HS-27A (cell line): ENCODE measurements at places on chromosomes 16 and 17.

GRCh38 chr16:47956916-47957315 lies 198.9 kb downstream of the ABCC12 start:
- no peak for DNase-seq

DNA sequence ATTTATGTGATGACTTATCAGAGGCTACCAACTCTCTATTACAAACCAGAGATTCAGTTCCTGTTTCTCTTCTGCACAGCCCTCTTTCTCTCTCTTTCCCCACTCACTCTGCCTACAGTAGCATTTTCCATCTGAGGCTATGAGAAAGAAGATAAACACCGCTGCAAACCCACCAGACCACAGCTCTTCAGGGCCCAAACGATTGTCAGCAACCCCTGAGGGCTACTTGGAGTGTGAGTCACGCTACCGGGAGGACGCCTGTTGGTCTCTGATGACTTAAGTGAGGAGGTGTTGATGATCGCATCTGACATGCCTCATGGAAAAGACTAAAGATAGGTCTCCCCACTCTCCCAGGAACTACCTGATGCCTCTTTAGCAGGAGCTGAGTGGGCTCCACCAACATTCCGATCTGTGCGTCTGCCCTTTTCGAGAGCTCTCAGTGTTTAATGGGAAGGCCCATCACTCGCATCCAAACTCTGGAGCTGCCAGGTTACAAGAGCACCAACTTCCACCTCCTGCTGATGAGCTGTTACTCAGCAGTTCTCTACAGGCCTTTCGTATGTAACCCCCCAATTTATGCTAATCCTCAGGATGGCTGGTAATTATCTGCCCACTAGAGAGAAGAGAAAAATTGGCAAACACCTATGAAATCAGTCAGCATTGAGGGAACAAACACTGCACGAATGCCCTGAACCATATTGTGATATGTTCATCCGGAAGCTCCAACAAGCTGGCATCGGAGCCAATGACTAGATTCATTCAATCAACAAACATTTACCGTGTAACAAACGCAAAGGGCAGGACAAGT lies 9.2 kb downstream of the GRIN2A start:
- DNase-seq, result no peak

DNA sequence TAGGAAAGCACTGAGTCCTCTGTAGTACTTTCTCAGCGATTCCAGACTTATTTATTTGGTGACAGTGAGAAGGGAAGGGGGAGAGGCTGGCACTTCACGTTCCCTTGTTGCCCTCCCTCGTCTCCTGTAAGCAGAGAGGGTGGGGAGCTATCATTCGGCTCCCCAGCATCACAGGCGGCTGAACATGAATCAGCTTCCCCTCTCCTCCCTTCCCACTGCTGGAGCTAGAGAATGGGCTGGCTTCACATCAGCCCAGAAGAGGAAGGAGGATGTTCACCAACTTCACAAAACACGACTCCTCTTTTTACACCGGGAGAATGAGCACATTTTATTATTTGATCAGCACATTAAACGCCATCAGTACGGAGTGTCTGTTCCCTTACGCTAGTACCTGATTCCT lies 6.7 kb upstream of the CMIP start:
- DNase-seq, result no peak

DNA sequence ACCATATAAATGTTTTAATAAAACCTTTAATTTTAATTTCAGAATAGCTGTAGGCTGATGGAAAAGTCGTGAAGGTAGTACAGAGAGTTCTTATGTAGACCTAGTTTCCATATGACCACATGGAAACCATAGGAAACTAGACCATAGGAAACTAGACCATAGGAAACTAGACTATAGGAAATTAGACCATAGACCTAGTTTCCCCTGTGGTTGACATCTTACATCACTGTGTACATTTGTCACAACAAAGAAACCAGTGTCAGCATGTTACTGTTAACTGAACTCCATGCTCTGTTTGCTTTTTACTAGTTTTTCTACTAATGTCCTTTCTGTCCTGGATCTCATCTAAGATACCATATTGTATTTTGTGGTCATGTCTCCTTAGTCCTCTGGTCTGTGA lies 14.6 kb downstream of the NUDT7 start:
- no peak for DNase-seq

- no peak for DNase-seq
These were observed 377 bp upstream of the CRHR1 start for GRCh38 chr17:45783593-45784292.

GRCh38 chr17:47802341-47803022 lies 19.1 kb downstream of the OSBPL7 start:
- DNase-seq, result no peak

- DNase-seq, result no peak
These were observed 376.5 kb upstream of the CDH5 start for GRCh38 chr16:65989861-65990604.
